ENCODE measurements at places on chromosomes 13 and 19. TPM values are rescaled to one million over a fixed set of nuclear protein-coding genes. Genes with fewer than 3 reads are reported as not detected.

GRCh38 chr13:50745542-50746115 lies 97.9 kb downstream of the DLEU7 start:
- DNase-seq, result no peak

DNA sequence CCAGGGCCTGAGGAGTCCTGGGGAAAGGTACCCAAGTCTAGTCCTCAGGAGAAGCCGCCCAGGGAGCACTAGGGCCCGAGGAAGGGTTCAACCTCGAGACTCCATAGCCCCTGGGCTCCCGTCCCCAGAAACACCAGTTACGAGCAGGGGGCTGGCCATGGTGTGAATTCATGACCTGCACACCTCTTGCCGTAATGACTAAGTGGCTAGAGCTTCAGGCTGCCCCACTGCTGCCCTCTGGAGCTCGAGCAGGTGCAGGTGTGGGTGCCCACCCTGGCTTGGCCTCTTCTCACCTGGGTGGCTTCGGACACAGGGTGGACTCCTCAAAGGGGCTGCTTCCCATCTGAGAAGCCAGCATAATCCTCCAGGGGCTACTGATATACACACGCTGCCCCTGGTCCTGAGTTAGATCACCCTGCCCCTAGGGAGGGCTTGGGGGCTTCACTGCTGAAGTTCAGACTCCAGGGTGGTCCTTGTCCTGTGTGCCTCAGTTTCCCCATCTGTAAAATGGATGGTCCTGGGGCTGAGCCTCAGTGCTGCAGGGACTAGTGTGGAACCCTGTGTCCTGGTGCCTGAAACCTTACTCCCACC lies 13.6 kb downstream of the SPC24 start:
- DNase-seq, result no peak

DNA sequence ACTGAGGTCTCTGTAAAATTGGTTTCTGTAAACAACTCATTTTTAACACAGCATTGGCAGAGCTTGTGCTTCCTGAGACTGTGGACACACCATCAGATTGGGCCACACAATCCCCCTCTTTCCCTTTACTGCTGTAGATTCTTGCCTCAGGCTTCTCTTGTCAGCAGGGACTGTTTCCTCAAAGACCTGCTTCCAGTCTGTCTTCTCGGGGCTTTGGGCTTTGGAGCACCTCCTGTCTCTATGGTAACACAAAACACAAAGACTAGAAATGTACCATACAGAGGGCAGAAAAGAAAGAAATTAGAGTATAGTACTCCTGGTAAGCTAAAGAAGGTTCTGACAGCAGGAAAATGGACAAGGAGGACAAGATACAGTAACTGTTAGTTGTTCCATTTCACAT lies 484.5 kb downstream of the DIAPH3 start:
- DNase-seq, result no peak

- no peak for DNase-seq
Measured at GRCh38 chr13:45621950-45622349, 6.4 kb upstream of the ERICH6B start.

- no peak for DNase-seq
Measured at GRCh38 chr13:30607908-30608307, 9.8 kb upstream of the USPL1 start.

GRCh38 chr19:46812977-46813838 lies 24.8 kb upstream of the SLC1A5 start:
- peak; percentile 60 for DNase-seq

DNA sequence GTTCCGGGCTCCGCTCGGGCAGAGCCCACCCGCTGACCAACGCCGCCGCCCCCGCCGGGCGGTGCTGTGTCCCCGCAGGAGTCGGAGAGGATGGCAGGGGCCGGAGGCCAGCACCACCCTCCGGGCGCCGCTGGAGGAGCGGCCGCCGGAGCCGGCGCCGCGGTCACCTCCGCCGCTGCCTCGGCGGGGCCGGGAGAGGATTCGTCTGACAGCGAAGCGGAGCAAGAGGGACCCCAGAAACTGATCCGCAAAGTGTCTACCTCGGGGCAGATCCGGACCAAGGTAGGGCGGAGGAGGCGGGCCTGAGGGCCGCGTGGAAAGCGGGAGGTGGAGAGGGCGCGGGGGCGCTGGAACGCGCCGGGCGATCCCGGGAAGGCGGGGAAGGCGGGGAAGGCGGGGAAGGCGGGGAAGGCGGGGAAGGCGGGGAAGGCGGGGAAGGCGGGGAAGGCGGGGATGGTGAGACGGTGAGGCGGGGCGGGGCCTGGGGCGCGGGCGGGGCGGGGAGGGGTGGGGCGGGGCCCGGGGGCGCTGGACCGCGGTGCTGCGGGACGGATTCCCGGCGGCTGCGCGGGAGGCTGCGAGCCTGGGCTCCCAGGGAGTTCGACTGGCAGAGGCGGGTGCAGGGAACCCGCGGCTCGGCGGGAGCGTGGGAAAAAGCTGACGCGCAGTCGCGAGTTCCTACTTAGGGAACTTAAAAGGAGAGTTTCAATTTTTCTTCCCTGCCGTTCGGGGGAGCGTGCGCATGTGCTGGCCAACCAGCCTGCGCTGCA lies 421 bp downstream of the DGKH start:
- DNase-seq, result peak; percentile 85

- no peak for DNase-seq
Measured at GRCh38 chr13:34207872-34208271, 389.9 kb downstream of the RFC3 start.

DNA sequence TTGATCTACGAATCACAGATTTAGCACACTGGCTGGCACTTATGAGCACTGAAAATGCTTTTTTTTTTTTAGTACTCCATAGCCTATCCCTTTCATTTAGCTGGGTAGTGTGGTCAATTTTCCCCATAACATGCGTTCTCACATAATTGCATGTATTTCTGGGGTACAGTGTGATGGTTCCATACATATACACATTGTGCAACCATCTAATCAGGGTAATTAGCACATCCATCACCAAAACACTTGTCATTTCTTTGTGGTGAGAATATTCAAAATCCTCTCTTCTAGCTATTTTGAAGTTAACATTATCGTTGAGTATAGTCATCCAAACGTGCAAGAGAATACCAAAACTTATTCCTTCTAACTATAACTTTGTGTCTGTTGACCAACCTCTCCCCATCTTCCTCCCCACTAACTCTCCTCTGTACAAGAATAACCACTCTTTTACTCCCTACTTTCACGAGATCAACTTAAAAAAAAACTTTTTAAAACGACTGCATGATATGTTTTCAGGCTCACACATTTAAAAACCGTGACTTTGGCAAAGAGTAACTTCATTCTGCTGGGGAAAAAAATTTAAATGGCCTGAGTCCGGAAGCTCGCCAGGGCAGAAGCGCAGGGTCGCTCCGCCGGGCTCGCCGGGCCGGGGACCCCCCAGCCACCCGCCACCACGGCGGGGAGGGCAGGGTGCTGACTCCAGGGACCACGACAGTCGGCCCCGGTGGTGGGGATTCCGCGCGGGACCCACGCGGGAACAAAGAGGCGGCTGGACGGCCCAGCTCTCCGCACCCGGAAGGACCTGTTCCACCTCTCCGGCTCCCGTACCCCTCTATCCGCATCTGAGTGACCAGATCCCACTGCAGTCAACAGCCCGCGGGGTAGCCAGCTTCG lies 868 bp upstream of the UBAC2 start:
- no peak for DNase-seq

- no peak for DNase-seq
Measured at GRCh38 chr19:4051175-4052101, 15.3 kb downstream of the ZBTB7A start.

- DNase-seq, result no peak
Measured at GRCh38 chr13:66212511-66212910, 1017.6 kb downstream of the PCDH9 start.

DNA sequence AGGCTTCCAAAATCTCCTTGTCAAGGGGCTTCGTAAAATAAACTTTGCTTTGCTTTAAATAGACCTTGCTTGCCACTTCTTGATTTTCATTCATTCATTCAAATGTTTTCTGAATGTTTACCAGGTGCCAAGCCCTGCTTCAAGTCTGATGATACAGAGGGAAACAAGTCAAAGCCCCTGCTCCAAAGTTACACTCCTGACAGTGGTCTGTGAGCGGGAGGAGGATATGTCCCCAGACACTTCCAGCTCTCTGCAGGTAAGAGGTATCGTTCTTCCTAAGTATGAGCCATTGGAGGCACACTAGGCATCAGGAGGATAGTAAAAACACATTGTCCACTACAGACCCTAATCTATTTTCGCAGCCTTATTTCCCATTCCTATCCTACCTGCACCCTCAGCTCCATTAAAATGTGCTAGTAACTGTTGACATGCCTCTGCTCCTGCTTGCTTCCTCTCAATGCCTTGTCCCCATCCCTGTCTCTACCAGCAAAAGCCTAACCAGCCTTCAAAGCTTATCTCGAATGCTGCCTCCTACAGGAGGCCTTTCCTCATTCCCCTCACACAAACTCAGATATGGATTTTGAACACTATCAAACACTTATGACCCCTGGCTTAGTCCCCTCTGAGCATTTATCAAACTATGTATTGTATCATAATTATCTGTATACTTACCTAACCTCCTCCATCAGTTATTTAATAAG lies 6.2 kb upstream of the WBP4 start:
- DNase-seq, result no peak

GRCh38 chr13:77406644-77407440 lies 79.9 kb upstream of the MYCBP2 start:
- no peak for DNase-seq

DNA sequence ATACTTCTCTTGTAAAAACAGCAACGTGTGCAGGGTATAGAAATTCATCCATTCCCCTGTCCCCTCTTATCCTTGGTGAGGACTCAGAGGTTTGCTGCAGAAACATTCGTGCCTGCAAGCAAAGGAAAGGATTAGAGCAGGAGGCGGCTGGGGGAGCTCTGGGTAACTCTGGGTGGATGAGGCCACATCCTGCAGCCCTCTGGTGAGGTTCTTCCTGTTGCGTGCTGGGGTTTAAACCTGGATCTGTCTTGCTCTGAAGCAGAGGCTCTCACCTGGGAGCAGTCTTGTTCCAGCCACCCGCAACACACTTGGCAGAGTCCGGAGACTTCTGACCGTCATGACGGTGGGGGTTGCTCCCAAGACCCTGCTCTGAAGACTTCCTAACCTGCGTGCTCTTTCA lies 69.2 kb downstream of the ATP11A start:
- DNase-seq, result no peak

GRCh38 chr13:54980651-54981050 lies 1952.0 kb downstream of the OLFM4 start:
- no peak for DNase-seq

DNA sequence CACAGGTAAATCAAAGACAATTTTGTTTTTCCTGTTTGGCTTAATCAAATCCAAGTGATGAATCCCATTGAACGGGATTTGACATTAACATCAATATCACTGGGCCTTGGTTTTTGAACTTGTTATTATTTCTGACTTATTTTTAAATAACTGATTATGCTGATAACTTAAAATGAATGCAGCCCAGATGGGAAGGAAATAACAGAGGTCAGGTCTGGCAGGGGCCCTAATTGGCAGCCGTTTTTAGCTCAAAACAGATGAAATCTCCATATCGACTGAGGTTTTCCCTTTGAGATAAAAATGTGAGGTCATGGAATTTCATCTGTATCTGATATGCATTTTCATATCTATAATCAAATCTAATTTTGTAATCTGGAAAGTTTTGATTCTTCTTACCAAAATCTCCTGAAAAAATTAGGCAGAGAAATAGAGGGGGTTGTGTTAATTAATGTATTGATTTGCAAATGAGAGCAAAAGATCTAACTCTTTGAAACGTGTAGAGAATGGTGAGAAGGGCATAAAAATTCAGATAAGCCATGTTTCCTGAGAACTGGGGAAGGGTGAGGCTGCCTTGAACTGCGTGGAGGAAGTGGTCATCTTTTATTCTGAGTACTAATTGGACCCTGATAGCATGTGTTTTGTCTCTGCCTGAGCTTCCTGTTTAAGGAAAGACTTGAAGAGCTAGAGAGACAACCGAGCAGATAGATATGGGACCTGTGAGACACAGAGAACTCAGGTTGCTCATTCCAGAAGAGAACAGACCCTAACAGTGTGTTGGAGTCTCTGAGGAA lies 98.2 kb upstream of the C1QTNF9B start:
- no peak for DNase-seq

DNA sequence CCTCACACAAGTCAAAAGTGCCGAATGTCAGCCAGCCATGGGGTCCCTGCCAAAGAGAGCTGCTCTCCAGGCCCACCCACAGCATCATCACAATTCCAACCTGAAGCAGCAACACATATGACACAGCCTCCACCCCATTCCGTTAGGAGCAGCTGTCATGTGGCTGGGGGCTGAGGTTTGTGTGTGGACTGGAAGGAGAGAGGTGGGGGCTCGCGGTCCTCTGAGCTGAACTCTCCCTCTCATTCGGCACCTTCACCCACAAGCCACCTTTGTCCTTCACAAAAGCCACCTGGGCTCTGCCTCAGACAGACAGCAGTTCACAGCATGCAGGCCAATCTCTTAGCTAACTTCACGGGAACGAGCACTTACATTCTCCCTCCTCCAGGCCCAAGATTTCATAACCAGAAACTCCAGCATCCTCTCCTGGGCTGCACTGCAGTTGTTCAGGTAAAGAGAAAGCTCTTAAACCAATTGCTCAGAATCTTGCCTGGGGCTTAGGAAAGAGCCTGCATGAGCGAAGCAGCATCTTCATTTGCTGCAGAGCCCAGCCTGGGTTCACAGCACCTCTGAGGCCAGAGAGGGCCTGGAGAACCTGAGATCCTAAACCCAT lies 7.2 kb downstream of the RAB20 start:
- no peak for DNase-seq

- no peak for DNase-seq
Measured at GRCh38 chr19:44529536-44529935, at the start of gene CEACAM20. Gene CEACAM20 (minus strand): TSS chr19:44529675. CDS start chr19:44529509, 166 bp downstream.

DNA sequence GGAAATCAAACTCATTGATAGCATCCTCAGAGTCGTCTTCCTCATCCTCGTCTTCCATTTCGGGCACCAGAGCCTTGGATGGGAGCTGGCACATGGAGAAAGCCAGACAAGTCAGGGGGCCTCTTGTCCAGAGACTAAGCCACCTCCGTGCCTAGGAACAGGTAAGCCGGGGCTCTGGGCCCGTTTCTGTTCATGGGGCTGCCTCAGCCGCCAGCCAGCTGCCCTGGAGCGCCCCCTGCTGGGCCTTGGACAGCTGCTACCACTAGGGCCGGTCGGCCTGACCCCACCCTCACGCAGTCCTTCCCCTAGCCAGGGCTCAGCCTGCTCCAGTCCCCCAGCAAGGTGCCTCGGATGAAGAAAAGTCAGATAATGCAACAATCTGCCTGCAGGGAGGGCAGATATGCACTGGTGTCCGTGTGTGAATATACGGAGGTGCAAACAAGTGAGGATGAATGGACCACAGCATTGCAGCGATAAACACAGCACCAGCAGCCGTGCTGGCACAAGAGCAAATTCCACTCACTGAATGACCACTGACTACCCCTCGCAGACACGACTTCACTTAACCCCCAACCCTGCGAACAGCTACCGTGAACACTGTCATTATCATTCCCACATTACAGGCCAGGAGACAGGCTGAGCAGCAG lies 11.9 kb upstream of the PRKD2 start:
- DNase-seq, result no peak

Gene ALOX5AP
- 10.7 TPM for total RNA-seq

Gene RTBDN
- total RNA-seq, result not detected

Gene GPC6
- 6.8 TPM for total RNA-seq

Gene MAMSTR
- total RNA-seq, result 2.2 TPM

Gene KBTBD7
- total RNA-seq, result 6.4 TPM

Gene SYDE1
- 20.4 TPM for total RNA-seq

Gene CGB8
- total RNA-seq, result not detected

Gene SHISA7
- not detected for total RNA-seq

Gene PSPN
- total RNA-seq, result 1.1 TPM

Gene SLITRK6
- 33.7 TPM for total RNA-seq

Data from ureter (tissue), 1 donor.